ENCODE measurements at places on chromosomes 2 and 18.

GRCh38 chr18:47881752-47882455, 48.6 kb downstream of the SMAD2 start:
- DNase-seq = peak; percentile 74

- no peak for DNase-seq
Observed at GRCh38 chr2:28644760-28645159, 106.9 kb upstream of the PPP1CB start.

- peak; percentile 12 for DNase-seq
Observed at GRCh38 chr2:238077292-238077691, 16.5 kb downstream of the SCLY start.

DNA sequence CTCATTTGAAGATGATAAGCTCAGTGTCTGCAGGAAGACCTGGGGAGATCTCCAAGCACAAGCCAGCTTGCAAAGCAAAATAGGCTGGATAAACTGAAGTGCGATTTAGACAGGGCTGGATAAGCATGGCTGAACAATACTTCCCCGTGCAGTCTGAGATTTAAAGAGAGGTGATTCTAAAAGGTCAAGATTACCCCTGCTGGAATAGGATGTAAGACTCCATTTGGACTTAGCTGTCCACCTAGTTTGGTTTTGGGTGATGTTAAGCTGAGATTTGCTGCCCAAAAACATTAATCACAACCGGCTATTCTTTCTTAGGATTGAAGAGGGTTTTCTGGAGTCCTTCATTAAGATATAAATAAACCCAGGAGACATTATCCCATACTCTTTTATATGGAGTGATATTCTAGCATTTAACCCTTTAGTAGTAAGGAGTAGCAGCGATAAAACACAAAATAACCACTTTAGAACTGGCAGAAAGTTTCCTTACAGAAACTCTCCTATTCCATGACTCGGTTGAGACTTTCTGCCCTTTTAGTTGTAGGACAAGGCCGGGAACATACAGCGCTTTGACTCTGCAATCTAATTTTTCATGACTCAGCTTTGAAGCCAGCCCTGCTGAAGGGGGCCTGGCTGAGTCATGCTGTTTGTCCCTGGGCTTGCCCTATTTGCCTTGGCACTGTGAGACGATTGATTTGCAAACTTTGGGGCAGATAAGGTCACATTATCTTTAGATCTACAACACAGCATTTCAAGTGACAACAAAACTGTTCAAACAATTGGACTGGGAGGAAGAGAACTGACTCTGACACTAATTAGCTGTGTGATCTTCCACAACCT, 238.2 kb downstream of the GCA start:
- DNase-seq = peak; percentile 60

DNA sequence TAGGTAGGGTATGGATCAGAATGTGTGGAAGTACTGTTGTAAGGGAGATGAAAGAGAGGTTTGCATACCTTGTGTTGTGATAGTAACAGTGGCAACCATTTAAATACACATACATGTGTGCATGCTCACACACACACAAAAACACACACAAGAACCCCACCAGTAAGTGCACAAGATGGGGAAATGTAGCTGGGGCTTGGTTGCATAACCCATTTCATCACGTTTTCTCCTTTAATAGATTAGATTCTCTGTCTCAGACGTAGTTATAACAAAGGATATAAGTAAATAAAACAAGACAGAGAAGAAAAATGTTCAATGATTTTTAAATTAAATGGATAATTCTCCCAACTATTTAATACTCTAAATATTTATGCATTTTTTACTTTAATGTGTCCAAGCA, 13.4 kb downstream of the ARHGAP15 start:
- no peak for DNase-seq

DNA sequence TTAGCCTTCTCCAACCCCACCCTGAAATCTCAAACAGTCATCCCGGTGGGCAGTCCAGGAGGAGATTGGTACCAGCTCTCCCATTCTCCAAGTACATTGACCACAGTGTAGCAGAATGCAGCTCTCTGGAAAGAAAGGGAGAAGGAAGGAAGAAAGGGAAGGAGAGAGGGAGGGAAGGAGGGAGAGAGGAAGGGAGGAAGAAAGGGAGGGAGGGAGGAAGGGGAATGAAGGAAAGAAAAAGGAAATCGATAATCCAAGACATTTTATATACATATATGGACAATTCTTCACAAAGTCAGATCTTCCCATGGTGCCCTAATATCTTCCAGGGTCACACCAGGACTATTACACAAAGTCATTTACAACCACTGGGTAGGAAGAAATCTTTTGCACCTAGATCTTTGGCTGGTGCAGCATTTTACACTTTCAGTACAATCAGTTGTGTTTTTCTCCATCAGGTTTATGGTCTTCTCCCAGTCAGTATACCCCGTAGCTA, 58.8 kb downstream of the ARHGEF33 start:
- DNase-seq = no peak

- no peak for DNase-seq
Observed at GRCh38 chr2:225602205-225602604, 202.7 kb downstream of the NYAP2 start.

DNA sequence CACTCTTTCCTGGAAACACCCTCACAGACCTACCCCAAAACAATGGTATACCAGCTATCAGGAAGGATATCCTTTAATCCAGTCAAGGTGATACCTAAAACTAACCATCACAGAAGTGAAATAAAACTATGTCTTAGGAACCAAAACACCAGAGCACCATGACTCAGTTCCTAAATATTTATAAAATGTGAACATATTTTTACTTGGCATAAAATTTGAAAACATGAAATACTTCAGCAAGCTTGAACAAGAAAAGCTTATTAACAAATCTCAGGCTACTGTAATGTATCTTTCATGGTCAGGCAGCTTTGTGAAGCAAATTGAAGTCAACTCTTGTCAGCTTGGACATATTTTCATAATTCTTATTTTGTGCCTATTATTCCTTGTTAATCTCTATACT, 440.8 kb upstream of the CDH20 start:
- DNase-seq = peak; percentile 55

DNA sequence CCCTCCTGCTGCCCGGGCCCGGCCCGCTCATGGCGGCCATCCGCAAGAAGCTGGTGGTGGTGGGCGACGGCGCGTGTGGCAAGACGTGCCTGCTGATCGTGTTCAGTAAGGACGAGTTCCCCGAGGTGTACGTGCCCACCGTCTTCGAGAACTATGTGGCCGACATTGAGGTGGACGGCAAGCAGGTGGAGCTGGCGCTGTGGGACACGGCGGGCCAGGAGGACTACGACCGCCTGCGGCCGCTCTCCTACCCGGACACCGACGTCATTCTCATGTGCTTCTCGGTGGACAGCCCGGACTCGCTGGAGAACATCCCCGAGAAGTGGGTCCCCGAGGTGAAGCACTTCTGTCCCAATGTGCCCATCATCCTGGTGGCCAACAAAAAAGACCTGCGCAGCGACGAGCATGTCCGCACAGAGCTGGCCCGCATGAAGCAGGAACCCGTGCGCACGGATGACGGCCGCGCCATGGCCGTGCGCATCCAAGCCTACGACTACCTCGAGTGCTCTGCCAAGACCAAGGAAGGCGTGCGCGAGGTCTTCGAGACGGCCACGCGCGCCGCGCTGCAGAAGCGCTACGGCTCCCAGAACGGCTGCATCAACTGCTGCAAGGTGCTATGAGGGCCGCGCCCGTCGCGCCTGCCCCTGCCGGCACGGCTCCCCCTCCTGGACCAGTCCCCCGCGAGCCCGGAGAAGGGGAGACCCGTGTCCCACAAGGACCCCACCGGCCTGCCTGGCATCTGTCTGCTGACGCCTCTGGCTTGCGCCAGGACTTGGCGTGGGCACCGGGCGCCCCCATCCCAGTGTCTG, 767 bp downstream of the RHOB start:
- DNase-seq = no peak

DNA sequence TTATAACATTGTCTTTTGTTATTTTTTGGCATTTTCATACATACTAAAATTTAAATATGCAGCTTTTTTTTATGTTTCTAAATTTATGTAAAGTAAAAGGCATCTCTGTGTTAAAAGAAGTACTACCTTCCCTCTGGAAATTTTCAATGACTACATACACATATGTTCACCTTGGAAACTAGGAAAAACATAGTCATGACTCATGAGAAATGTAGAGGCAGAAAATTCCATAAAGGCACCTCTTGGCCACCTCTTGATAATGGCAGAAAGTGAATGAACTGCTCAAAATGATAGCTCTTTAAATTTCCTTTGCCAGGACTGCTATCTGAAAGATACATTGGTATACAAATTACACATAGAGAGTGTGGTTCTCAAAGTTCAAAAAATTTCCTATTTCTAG, 889.1 kb upstream of the ZEB2 start:
- DNase-seq = no peak

GRCh38 chr2:190210471-190210870, 109.2 kb downstream of the HIBCH start:
- DNase-seq = no peak

- DNase-seq = peak; percentile 31
Observed at GRCh38 chr18:3328532-3328931, 66.6 kb downstream of the MYL12B start.

- no peak for DNase-seq
Observed at GRCh38 chr2:133685636-133686215, 117.5 kb upstream of the NCKAP5 start.

DNA sequence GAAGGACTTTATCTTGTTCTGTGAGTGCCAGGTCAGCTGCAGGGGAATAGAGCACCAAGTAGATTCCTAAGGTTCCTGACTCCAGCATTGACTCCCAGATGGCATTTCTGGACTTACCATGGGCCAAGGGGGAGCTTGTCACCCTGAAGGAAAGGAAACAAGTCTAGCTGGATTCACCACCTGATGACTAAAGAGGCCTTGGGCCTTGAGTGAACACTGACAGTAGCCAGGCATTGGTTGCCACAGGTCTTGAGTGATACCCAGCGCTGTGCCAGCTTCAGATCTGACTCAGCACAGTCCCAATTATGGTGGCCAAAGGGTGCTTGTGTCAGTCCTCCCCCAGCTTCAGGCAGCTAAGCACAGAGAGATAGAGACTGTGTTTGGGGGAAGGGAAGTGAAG, 40.1 kb upstream of the CAPN13 start:
- DNase-seq = no peak

All from iris pigment epithelial cell (primary cell).